ENCODE measurements at places on chromosomes 16 and 17.

DNA sequence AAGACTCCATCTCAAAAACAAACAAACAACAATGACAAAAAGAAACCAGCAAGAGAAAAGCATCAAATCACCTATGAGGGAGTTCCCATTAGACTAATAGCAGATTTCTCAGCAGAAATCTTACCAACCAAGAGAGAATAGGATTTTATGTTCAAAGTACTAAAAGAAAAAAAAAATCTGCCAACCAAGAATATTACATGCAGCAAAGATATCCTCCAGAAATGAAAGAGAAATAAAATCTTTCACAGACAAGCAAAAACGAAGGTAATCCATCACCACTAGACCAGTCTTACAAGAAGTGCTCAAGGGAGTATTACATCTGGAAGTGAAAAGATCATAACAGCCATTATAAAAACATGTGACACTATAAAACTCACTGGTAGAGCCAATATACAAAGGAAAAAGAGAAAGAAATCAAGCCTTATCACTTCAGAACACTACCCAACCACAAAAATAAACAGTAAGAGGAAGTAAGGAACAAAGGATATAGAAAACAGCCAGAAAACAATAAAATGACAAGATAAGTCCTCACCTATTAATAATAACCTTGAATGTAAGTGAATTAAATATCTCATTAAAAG, 66.3 kb downstream of the STX8 start:
- DNase-seq: no peak

DNA sequence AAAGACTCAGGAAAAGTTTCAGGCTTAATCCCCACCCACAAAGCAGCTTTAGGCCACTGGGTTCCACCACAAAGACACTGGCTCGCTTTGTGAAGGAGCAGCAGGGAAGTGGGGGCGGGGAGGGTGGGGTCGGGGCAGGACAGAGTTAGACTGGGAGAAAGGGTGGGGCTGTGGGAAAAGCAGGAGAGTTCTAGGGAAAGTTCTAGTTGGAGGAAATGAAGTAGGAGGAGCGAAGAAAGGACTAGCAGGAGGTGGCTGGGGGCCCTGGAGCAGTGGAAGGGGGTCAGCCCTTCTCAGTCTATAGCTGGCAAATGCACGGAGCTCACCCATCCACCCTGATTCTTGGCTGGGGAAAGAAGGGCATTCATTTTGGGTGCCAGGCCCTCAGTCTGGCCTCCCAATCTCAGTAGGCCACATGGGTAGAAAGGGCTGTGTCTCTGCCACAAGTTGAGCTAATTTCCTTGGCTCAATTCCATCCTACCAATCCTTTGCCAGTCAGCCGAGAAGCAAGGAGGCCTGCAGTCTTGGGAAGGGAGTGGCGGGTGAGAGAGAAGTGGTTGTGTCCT, 4.6 kb downstream of the INPP5K start:
- DNase-seq: no peak

GRCh38 chr16:81810361-81810760, 31.3 kb downstream of the PLCG2 start:
- DNase-seq: no peak

DNA sequence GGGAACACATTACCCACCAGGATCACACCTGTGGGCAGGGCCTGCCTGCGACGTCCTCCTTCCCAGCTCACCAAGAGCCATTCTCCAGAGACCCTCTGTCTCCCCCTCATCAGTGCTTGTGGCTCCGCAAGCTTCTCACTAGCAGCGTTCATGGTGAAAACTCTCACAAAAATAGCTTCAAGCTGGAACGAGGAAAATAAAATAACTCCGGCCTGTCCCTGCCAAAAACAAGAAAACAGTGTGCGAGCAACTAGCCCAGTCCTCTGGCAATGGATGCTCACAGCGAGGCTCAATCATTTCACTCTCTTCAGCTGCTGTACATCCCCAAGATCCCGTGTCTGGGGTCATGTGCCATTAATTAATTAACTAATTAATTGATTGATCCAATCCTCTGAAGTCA, 18.0 kb downstream of the SPACA3 start:
- DNase-seq: no peak

DNA sequence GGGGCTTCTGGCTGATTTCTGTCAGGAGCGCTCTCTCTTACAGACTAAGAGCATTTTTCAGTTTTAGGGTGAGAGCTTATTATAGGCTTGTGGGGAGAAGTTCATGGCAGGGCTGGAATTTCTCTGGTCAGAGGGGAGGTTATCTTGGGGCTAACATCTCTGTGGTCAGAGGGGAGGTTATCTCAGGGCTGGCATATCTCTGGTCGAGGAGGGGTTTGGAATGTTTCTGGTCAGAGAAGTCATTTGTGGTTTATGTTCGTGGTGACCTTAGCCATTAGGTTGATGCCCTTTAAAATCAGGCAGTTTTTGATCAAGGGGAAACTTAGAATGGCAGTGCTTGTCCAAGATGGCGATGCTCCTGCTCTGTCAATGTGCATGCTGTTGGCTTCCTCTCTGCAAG, 10.8 kb upstream of the USP31 start:
- DNase-seq: no peak

GRCh38 chr16:72050769-72051464, 3.4 kb upstream of the HP start:
- DNase-seq: no peak

DNA sequence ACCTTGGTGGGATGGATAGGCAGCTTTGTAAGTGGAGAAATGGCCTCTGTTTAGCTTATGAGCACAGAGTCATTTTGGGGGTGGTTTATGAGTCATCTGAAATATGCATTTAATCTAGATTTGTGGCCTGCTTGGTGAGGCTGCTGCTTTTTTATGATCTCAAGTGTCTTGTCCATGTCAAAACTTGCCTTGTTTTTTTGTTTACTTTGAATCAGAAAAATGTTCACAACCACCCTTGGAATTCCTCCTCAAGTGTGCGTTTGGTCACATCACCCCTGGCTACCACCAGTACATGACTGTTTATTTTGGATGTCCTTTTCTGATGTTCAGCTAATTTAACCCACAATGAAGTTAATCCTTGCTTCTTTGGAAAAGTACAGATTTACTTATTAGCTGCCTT, 64.6 kb downstream of the FTO start:
- DNase-seq: no peak

DNA sequence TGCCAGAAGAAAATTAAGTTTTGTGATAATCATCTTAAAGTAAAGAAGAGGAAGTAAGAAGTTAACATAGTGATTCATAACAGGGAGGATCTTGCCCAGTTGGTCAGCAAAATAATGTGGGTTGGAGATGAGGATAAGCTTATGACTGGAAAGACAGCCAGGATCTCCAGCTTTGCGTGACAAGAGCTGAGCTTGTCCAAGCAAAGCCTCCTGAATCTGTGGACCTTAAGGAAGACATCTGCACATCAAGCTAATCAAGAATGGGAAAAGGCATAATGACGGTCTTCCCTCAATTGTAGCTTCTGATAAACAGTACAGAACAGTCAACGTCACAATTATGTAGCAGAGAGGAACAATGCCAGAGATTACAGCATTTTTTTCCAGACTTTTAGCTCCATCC, 744.7 kb upstream of the GOT2 start:
- DNase-seq: no peak

DNA sequence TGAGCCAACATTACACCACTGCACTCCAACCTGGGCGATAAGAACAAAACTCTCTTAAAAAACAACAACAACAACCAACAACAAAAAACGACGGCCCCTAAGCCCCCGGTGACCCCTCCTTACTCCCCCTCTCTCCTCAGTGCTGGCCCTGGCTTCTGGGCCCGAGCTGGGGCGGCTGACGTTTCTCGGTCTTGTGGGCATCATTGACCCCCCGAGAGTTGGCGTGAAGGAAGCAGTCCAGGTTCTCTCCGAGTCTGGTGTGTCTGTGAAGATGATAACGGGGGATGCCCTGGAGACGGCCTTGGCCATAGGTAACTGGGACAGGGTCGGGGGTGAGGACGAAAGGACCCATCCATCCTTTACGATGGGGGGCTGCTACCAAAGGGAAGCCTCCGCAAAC, 52.7 kb downstream of the MEAK7 start:
- DNase-seq: no peak

- no peak for DNase-seq
These were observed 105.2 kb upstream of the AMZ2 start for GRCh38 chr17:68142595-68142994.

DNA sequence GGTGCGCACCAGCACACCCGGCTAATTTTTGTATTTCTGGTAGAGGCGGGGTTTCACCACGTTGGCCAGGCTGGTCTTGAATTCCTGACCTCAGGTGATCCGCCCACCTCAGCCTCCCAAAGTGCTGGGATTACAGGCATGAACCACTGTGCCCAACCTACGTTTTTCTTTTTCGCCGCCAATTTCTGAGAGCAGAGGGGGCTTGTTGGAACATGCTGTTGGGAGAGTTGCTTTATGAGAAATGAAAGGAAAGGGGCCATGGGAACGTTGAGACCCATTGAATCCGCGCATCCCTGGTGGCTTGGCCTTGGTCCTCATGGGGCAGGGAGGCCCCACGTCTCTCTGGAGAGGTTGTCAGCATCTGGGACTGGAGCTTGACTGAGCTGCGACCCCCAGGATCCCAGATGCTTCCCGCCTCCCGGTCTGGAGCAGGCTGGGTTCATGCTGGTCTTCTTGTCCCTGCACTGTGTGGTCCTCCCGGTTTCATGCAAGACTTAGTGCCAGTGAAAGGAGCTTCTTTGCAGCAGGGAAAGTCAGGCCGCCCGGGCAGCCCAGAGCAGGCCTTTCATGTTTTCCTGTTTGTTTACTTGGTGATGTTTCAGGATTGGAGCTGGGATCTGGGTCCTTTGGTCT, 22.8 kb downstream of the CRISPLD2 start:
- peak; percentile 5 for DNase-seq

GRCh38 chr17:3558603-3559269, 1.1 kb upstream of the TRPV3 start:
- DNase-seq: no peak

GRCh38 chr17:42866631-42867575, 15.9 kb downstream of the AOC3 start:
- DNase-seq: no peak

DNA sequence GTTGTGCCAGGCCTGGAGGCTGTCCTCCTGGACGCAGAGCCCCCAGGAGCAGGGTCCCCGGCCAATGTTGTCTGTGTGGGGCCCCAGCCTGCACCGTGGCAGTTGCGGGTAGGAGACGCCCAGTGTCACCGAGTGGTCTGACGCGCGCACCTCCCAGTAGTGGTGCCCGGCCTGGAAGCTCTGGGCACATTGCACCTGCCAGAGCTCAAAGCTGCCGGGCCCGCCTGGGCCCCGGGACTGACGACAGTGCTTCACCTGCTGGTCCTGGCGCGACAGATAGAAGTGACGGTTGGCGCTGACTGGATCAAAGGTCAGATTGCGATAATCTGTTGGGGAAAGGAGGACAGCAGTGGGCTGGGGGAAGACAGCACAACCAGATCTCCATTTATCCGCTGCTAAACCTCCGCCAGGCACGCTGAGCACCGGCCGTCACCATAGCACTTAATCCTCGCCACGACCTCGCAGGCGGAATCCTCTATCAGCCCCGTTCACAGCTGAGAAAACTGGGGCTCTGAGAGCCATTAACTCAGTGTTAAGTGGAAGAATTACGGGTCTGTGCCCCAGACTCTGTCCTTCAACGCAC, 5.6 kb downstream of the TRIM65 start:
- no peak for DNase-seq

- DNase-seq: no peak
These were observed 57.2 kb downstream of the NUP93 start for GRCh38 chr16:56787167-56787566.

- peak; percentile 20 for DNase-seq
These were observed 17.5 kb upstream of the TFAP4 start for GRCh38 chr16:4290236-4290830.

DNA sequence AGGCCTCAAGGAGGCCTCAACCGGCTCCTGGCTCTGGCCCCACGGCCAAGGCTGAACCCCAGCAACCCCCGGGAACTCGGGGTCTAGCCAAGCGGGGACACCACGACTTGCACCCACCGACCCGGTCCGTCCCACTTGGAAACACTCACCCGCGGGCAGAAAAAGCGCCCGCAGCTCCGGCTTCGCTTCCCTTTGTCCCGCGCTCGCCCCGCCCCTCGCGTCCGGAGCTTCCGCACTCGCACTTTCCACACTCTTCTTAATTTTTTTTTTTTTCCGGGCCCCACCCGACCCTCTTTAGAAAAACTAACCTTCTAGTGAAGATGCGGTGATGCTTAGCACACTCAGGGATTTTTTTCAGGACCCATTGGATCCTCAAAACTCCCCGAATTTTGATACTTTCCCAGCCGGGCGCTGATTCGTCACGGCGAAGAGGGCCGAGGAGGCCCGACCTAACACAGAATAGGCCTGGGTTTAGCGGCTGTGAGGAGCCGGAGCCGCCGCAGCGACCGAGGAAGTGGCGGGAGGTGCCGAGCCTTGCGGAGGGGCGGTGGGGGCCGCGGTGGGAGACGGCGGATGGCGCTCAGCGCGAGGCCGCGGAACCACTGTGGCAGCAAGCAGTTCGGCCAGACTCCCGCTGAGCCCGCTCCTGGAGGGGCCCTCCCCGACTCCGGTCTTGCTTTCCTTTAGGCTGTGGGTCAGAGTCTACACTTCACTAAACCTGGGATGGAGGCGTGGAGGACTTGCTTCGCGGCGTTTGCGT, at the start of gene SMARCE1:
Gene SMARCE1 (minus strand): TSS at position 195 of the 760 bp plus-strand sequence. CDS start 2,016 bp downstream, outside the sequence.
- peak; percentile 86 for DNase-seq

GRCh38 chr17:73552300-73553048, 91.8 kb downstream of the SDK2 start:
- DNase-seq: no peak

GRCh38 chr17:21542991-21543390, 149.3 kb upstream of the KCNJ18 start:
- DNase-seq: no peak

DNA sequence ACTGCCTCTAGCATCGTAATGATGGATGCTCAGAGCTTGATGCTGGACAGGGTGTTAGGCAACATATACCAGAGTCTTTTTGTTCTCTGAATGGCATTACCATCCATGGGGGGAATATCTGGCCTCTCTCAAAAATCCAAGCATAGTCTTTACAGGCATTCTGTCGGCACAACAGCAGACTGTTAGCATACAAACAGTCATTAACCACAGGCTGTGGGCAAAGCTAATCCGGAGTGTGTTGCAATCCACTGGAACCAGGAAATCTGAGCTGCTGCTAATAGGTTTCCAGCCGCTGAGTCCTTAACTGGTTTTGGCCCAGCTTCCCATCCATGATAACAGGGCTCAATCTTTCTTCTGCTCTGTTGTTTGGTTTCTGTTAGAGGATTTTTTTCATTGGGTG, 371.9 kb downstream of the HS3ST3B1 start:
- DNase-seq: no peak

- no peak for DNase-seq
These were observed 146.1 kb downstream of the IRF8 start for GRCh38 chr16:86044881-86045590.

Data from NCI-H1436 (cell line).